ENCODE measurements at places on chromosomes 6 and 20.

GRCh38 chr6:137792160-137793033, 74.7 kb upstream of the TNFAIP3 start:
- DNase-seq: no peak

DNA sequence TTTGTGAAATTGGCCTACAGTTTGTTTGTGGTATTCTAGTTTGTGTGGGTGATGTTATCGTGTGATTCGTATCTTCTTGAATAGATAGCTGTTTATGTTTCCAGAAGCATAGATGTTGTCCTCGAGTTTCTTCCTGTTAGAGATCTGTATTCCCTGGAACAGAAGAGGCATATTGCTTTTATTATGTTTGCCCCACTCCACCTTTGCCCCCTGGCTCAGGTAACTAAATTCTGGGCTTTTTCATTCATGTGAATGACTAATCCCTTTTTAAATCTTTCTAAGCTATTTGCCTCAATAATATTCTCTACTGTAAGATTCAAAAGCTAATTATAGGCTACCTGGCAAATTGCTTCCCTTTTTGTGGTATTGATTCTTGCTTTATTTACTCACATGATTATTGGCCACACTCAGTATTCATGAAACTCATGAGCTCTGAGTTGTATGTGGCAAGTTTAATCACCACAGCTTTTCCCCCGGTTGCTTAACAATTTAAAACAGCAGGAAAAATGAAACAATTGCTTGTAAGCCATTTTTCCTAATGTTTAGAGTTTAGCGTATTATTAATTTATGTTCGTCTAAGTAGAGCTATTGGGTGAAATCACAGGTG, 12.6 kb downstream of the RNF217 start:
- no peak for DNase-seq

GRCh38 chr20:24795436-24795835, 153.6 kb upstream of the CST7 start:
- DNase-seq: no peak

DNA sequence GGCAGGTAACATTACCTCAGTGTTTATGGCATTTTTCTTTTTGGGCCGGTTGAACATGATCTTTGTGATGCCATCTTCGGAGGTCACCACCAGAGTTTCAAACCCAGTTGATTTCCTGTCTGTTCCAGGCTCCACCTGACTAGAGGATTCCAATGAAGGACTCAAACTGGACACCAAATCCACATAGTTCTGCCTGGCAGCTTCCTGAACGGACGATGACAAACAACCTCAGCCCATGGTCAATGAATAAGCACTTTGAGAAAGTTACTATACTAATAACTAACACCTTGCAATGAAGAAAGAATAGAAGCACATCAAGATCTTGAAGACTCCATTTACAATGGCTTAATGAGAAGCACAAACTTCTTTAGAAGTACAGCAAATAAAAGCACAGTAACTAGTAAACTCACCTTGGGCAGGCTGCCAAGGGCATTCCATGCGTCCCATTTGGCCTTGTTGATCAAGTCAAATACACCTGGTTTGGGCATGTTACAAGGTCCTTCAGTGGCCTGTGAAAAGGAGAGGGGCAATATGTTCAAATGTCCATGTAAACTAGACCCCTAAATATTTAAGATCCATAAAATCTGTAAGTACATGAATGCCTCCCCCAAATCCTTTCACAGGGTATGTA, 4.9 kb downstream of the ECI2 start:
- DNase-seq: no peak

DNA sequence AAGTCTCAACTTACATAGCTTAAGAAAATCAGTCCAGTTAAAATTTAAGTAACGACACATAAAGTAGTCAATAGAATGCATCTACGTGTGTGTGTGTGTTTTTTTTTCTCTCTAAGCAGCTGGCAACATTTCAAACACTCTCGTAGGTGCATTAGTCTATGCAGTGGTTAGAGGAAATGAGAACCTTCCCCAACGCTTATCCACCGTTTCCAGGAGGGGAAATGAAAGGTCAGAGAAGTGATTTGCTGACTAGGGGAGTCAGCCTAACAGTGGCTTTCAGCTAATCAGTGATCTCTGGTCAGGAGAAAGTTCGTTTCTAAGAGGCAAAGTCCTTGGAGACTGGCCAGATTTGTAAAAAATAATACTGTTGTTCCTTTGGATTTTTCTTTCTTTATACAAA, 806.6 kb downstream of the C6orf118 start:
- DNase-seq: no peak

DNA sequence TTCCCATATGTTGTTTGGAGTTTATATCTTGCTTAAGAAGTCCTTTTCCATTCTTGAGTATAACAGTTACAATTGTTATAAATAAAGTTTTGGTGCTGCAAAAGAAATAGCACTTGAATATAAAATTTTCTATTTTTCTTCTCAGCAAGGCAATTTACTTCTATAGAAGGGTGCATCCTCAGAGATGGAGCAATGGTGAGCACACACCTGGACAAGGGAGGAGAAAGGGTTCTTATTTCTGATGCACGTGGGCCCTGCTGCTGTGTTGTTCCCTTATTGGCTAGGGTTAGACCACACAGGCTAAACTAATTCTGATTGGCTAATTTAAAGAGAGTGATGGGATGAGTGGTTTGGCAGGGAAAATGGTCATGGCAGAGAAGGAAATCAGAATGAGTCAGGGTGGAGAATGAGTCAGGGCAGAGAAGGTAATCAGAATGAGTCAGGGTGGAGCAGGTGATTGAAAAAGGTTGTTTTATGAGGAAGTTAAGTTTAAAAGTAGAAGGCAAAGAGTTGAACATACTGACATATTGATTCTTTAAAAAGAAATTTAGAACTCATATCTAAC, 38.0 kb downstream of the CST8 start:
- no peak for DNase-seq

DNA sequence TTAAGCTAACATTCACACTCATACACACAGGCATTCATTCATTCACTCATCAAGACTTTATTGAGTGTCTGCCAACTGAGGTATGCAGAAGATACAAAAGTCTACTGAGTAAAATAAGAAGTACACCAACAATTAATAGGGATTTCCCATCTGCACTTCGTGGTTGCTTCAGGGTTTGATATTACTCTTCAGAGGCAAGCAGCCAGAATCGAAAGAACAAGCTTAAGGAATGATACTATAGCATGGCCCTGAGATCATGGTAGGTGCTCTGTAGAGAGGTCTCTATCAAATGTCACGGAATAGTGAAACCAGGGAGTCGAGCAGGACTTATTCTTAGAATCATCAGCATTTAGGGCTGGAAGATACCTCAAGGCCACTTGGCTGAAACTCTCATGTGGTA, 135.4 kb downstream of the NRN1 start:
- DNase-seq: no peak

DNA sequence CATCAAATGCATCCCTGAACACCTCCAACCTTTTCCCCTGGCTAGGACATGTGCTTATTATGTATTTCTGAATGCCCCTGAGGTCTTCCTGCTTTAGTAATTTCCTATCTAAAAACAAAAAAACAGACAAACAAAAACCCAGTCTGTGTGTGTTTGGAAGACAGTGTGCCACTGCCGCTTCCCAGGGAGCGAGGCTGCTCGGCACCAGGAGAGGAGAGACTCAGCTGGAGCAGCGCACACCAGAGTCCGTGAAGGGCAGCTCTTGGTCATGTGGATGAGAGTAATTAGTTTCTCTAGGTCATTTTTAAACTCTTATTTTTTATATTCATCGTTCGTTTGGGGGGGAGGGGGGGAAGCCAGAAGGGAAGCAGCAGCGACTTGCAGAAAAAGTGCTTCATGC, 10.0 kb upstream of the ANKRD60 start:
- no peak for DNase-seq

- no peak for DNase-seq
These were observed 152.4 kb downstream of the KIF6 start for GRCh38 chr6:39572661-39573340.

- peak; percentile 38 for DNase-seq
These were observed 496 bp upstream of the BEND3 start for GRCh38 chr6:107115695-107116327.

DNA sequence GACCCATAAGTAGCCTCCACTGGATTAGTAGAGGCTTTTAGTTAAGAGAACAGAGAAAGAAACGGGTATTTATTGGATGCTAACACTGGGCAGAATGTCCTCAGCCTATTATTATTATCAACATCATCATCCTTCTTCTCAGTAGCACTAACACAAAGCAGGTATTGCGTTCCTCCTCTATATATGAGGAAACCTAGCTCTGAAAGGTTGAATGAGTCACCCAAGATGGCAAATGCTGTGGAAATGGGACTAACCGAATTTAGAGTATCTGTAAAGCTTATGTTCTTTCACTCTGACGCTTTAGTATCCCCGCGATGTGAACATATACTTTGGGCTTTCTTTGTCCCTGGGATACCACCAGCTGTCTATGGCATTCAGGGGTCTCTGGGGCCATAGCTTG, 77.0 kb downstream of the ADTRP start:
- no peak for DNase-seq

GRCh38 chr20:41004531-41005360, 23.9 kb upstream of the TOP1 start:
- no peak for DNase-seq
